NCI-H187 (cell line): ENCODE measurements at places on chromosomes 11 and 22.

- DNase-seq, result no peak
These were observed 32.7 kb upstream of the PARVG start for GRCh38 chr22:44147821-44148574.

GRCh38 chr22:23157560-23158515, 12.6 kb downstream of the RAB36 start:
- DNase-seq, result no peak

DNA sequence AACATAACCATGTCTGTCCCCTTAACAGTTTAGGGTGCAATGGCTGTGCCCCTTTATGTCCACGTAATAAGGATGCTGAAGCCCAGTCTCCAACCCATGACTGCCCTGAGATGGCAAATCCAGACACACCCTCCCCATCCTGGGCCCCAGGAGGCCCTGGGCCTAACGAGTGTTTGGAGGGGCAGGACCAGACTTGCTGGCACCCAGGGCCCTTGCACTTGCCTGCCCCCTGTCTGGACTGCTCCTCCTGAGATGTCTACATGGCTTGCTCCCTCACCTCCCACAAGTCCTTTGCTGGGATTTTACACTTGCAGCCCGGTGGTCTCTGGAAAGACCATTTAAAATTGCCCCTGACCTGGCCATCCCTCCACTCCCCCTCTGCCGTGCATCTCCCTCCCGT, 132.2 kb upstream of the NECTIN1 start:
- DNase-seq, result no peak

DNA sequence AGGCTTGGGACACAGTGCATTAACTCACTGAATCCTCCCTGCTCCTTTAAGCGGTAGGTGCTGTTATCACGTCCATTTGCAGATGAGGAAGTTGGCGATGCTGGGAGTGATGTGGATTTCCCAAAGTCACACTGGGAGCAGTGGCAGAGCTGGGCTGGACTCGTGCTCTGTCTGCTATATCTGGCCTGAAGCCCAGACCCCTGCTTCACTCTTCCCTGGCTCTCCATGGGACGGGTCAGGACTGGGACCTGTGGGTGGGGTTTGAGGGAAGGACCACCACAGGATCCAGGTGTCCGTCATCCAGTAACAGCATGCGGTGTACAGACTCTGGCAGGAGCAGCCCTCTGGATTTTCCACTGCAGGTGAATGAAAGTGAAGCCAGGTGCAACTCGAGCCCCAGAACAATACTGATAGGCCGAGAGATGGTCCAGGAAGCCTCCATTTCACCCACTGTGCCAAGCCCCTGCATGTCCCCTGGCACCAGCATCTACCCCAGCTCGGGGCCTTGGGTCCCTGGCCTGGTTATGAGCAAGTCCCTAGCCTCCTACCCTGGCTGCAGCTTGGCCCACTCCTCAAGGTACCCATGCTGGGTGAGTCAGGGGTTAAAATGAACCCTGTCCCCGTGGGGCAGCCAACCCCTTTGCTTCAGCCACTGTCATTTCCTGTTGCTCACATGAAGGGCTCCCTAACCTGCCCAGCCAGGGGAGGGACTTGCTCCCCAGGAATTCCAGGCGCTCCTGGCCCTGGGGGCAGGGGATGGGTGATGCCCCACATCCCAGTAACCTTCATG, 4.2 kb downstream of the USP2 start:
- DNase-seq, result no peak

GRCh38 chr11:34448223-34448994, 9.7 kb downstream of the CAT start:
- DNase-seq, result no peak

GRCh38 chr11:117900121-117900648, 23.7 kb upstream of the FXYD6 start:
- no peak for DNase-seq
